ENCODE measurements at places on chromosomes 5 and 9.

GRCh38 chr5:110054240-110054639 lies 364.5 kb downstream of the MAN2A1 start:
- peak; percentile 14 for DNase-seq

DNA sequence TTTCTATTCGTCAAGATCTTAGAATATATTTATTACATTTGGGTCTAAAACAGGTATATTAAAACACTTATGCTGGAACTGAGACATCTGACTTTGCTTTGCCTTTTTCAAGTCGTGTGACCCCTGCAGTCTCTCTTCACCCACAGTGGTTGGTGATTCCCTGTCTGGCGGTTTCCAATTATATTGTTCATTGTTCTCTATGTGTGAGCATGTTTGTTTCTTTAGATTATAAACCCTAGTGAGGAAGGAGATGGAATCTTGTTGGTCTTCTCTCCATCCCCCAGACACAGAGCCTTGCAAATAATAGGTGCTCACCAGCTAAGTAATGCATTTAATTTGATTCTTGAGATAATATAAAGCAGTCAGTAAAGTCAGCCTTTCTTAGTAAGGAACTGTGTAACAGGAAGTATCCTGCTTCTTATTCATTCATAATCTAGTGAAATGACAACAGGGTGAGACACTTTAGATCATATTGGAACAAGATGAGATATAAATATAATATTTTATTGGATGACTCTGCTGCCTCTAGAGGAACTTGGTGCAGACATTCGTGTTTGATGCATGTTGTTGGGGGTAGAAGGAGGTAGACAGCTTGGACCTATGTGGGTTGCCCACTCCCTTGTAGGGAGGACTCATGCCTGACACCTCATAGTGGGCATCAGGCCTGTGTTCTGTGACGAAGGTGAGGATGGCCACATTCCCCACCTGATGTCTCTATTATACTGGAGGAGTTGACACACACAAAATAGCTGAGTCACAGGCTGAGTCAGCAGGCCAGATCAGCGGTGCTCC lies 88.1 kb downstream of the FGF1 start:
- DNase-seq = peak; percentile 83

DNA sequence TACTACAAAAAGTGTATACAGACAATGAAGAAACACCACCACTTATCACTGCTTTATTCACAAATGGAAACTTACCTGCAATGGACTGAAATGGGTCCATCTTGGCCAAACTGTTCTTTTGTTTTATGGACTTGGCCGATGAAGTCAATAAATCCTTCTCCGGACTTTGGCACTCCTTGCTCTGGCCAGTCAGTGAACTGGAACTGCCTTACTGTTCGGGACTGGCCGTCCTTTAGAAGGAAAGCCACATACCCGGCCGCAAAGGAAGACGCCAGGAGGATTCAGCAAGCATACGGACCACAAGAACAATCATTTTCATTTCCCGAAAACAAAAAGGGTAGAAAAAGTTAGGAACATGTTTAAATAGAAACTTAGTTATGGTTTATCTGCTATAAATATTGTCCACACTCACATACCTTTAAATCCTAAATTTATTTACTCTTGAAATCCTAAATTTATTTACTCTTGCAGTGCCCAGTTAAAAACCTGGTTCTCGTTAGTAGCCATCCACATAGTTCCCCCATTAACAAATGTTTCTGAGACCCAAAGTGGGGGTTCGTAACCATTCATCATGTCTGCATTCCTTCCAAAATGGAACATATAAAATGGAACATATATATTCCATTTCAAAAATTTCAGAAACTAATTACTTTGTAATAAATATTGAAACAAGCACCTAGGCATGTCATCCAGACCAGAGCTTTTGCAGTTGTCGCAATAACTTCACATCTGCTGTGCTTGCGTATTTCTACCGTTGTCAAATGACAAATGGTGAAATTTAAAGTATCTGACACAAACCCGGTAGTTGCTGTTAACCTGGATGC lies 532.1 kb upstream of the DMAC1 start:
- DNase-seq = no peak

DNA sequence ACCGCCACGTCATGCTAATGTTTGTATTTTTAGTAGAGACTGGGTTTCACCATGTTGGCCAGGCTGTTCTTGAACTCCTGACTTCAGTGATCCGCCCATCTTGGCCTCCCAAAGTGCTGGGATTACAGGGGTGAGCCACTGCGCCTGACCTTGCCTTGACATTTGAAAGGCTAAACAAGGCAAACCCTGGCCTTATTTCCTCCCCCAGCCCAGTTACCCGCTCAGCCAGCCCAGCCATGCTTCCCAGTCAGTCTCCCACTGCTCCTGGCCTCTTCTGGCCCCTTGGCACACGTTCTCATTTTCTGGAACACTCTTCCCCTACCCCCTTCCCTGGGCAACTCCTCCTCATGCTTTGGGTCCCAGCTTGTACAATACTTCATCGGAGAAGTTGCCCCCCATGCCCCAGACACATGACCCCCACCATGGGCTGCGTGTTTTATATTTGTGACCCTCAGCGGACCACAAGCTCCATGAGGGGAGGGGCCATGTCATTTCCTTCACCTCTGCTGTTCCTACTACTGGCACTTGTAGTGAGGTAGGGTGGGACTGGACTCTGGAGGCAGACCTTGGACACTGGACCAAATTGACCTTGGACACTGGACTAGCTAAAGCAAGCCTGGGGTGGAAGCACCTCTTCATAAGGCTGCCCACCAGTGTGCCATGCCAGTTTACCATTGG lies 94.4 kb upstream of the IER5L start:
- no peak for DNase-seq

GRCh38 chr9:4298255-4299004 lies 1.4 kb downstream of the GLIS3 start:
- peak; percentile 51 for DNase-seq

DNA sequence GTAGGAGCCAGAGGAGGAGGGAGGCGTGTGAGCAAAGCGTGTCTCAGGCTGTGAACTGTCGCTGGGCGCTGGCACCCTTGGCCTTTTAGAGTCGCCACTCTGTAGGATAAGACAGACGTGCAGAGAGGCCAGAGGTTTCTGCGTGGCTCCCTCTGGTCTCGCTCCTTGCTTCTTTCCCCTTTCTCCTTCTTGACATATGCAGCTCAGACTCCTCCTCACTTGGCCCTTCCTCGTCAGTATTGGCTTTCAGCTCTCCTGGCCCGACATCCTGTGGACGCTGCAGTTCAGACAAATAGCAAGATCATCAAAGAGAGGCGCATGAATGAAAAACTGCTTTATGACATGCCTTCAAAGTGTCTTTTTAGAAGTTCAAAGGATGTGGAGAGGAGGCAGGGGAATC lies 116.8 kb upstream of the SPRY4 start:
- DNase-seq = no peak

- DNase-seq = no peak
Measured at GRCh38 chr9:125238915-125239446, 2.2 kb downstream of the HSPA5 start.

DNA sequence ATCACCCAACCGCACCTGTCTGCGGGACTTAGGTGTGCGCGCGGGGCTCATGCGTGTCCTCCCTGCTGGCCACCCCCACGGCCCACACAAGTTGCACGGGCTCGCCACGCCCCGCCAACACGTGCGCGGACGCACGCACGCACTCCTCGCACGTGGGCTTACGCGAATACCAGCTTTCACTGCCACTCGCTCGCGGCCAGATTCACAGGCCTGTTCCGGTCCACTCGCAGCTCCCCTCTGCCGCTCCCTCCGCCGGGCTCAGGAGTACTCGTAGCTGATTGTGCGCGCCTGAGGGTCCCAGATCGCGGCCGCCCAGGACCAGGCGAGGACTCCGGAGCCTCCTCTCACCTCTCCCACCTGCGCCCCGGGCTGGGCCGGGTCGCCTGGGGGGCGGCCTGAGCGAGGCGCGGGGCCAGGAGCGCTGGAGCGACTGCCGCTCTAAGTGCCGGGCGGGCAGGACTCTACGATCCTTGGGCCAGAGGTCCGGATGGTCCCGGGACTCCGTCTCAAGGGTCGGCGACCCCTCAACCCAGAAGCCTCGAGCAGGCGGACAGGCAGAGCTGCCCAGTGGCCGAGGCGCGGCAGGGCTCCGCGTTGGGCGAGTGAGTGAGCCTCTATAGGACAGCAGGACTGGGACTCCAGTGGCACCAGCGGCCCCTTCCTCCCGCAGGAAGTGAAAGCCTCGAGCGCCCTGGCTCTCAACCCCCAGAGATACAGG lies 3.4 kb downstream of the PCDHGC5 start:
- no peak for DNase-seq

GRCh38 chr9:2709645-2710101 lies 7.6 kb upstream of the KCNV2 start:
- no peak for DNase-seq

- DNase-seq = no peak
Measured at GRCh38 chr5:134139891-134140469, 25.5 kb downstream of the TCF7 start.

GRCh38 chr5:109350537-109351270 lies 59.1 kb downstream of the PJA2 start:
- peak; percentile 43 for DNase-seq

- DNase-seq = no peak
Measured at GRCh38 chr5:14506661-14507060, 74.9 kb upstream of the OTULINL start.

GRCh38 chr9:112774006-112774996 lies 23.7 kb downstream of the SNX30 start:
- DNase-seq = no peak

DNA sequence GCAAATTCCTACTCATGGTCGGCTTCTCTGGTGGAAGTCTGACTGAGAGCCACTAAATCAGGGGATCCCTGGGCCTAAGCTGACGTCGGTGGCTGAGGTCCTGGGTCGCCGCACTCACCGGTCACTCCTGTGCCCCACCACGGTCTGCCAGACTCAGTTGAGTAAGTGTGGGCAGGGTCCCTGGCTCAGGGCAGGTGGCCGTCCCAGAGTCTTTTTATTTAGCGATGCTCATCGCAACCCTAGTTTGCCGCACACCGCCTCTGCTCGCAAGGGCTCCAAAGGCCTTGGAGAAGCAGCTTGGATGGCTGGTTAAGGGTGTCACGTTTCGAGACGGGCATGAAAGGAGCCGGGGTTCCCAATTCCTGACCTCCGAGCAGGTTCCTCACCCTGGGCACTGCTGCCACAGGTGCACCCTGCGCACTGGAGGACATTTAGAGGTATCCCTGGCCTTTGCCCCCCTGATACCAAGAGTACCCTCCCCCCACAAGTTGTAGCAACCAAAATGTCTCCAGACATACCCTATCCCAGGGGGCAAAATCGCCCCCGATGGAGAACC lies 59.9 kb downstream of the NSUN2 start:
- DNase-seq = no peak

- no peak for DNase-seq
Measured at GRCh38 chr9:79312686-79313421, 258.9 kb upstream of the TLE4 start.

DNA sequence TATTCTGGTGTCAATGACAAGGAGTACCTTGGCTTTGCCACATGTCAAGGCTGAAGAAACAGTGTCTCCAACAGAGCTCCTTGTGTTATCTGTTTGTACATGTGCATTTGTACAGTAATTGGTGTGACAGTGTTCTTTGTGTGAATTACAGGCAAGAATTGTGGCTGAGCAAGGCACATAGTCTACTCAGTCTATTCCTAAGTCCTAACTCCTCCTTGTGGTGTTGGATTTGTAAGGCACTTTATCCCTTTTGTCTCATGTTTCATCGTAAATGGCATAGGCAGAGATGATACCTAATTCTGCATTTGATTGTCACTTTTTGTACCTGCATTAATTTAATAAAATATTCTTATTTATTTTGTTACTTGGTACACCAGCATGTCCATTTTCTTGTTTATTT lies 19.8 kb downstream of the CD274 start:
- DNase-seq = peak; percentile 24

- peak; percentile 87 for DNase-seq
Measured at GRCh38 chr5:39452846-39453245, 28.1 kb upstream of the DAB2 start.

- DNase-seq = no peak
Measured at GRCh38 chr5:172599204-172599567, 41.9 kb upstream of the NEURL1B start.

GRCh38 chr5:104606258-104606829 lies 1043.8 kb upstream of the NUDT12 start:
- no peak for DNase-seq

- DNase-seq = no peak
Measured at GRCh38 chr5:175713930-175714329, 56.1 kb downstream of the HRH2 start.

- DNase-seq = peak; percentile 84
Measured at GRCh38 chr9:94802793-94803192, 76.3 kb downstream of the AOPEP start.

GRCh38 chr9:27003426-27004077 lies 1.9 kb downstream of the LRRC19 start:
- no peak for DNase-seq

DNA sequence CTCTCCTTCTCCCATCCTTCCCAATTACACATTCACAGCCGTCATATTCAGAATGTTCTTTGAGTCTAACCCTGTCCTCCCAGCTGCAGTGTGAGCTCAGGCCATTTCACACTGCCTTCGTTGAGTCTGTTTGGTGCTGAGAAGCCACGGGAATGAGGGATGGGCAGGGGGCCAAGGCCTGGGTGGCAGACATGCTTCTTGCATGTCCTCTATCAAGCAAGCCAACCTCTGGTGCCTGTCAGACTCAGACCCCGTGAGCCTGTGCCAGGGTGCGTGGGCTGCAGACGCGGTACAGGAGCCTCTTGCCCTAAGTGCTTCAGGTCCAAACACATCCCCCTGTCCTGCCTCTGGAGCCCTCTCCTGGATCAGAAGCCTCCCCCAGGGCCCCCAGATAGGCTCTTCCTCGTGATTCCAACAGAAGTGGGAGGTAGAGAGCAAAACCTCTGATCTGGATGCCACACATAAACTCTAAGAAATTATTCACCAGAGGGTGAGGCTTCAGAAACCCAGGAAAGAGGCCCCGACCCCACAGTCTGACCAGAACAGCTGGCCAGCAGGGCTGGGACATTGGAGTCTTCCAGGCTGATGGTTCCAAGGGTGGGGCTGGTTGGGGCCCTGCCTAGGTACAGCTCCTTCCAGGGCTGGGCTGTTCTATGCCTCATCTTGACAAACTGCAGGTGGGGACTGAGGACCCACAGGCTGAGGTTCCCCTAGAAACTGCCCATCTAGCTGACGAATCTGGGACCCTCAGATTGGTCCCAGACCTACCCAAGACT lies 46.7 kb upstream of the CDKN2AIPNL start:
- peak; percentile 67 for DNase-seq

DNA sequence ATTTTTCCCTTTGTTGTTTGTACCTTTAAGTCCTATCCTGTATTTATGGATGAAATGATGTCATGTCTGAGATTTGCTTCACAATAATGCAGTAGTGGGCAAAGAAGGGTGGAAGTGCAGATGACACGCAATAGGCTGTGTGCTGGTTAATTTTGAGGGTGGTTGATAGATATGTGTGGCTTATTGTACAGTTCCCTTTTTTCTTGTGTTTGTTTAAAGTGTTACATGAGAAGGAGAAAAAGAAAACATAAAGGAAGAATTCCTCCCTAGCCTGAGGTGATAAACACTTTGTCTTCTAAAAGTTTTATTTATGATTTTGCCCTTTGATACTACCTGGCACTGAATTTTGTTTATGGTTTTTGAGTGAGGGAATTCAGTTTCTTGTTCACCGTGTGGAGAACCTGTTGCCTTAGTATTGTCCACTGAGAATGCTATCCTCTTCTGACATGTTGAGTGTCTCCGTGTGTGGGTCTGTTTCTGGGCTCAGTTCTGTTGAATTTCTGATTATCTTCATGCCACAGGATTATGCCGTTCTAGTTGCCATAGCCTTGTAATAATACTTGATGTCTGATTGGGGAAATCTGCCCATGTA lies 52.3 kb upstream of the FAM120AOS start:
- DNase-seq = no peak

All from EH (cell line).